ENCODE measurements at places on chromosomes 16 and 17.

DNA sequence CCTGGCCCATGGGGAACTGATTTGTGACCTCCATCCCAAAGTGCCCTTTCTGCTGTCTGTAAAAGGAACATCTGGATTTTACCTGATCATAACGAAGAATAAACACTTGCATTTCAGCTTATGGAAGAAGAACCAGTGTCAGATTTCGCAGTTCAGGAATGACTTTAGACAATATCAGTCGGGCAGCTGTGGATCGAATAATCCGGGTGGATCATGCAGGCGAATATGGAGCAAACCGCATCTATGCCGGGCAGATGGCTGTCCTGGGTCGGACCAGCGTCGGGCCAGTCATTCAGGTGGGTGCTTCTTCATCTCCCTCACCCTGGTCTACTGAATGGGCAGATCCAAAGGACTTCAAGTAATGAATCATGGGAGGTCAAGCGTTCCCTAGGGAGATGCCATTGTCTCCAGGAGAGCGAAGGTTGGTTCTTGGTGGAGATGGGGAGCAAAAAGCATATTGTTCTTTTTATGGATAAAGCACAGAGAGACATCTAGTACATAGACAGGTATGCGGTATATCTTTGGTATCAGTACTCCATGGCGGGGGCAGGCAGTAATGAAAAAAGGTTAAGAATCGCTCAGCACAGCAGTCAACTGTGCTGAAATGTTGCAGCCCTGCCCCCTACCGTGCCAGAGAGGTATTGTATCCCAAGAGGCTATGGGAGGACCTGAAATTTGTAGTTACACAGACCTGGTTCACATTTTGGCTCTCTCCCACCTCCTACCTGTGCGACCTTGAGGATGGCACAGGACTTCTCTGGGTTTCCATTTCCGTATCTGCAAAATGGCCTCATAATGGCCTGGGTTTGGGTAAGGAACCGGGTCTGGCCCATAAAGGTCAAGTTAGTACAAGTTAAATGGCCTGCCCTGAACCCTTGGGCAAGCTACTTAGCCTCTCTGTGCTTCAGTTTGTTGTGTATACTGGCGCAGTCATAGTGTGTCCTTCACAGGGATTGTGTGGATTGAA, 4.7 kb downstream of the COQ7 start:
- peak; percentile 40 for DNase-seq

DNA sequence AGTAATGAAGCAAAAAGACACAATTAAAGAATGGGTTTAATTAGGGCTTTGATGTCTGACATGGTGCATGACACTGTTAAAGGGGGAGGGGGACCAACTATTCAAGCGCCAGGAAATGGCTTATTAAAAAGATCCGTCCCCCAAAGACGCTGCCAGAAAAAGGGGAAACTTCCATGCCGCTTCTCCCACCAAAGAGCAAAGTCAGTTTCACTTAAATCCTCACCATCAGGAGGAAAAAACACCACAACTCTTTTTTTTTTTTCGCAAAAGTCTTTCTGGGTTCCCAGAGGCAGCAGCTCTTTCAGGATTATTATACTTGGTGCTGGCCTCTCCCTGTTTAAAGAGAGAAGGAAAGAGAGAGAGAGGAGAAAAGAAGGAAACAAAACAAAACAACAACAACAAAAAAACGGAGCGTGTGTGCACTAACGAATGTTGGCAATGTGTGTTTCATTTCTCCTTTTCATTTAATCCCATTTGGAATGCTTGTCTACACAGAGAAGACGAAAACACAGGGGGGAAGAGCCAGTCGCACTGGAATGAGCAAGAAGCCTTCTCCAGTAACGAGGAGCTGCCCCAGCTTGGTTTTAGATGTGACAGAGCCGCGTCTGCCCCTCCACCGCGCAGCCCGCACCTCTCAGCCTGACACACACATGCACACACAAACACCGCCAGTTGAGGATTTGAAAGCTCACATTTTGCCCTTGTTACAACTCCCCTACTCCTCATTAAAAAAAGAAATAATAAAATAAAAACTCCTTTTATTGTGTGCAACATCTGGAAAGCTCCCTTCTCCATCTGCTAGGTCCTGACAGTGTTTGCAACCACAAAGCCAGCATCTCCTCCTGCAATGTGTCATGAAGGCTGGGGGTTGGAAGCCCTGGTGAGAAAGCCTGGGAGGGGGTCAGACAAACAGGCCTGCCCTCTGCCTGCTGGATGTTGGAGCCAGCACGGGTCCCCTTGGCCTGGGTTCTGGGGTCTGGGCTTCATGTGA, 32.7 kb upstream of the AXIN2 start:
- no peak for DNase-seq

GRCh38 chr17:22142091-22142490, 449.8 kb downstream of the KCNJ18 start:
- no peak for DNase-seq

GRCh38 chr16:52422307-52422706, 124.6 kb downstream of the TOX3 start:
- DNase-seq: no peak

- no peak for DNase-seq
Measured at GRCh38 chr17:44188576-44189403, 2.0 kb downstream of the TMUB2 start.

- no peak for DNase-seq
Measured at GRCh38 chr17:67385122-67385988, 8.3 kb downstream of the PITPNC1 start.

DNA sequence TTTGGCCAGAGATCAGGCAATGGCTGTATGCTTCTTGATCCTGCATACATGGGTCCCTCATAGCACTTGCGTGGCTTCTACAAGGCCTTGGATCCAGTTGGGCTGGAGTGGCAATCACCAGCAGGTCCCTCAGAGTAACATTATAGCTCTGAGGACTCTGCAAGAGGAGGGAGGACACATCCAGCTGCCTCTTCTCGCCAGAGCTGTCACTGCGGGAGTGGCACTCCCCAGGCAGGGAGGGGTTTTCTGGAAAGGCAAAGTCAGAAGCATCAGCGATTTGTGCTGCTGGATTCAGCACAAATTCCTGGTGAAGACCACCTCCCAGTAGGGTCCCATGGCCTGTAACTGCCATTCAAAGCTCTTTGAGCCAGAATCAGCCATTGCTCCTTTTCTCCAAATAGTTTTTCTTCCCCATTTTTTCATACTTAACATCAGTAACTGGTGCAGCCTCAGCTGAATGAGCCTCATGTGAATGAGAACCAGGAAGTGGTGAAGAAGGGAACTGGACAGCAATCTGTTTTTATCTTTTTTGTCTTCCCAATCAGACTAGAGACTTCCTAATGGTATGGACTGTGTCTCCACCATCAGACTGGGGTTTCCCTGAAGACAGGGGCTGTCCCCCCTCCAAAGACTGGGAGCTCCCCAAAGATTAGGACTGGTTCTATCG, 40.6 kb upstream of the HOXB13 start:
- DNase-seq: no peak

- DNase-seq: no peak
Measured at GRCh38 chr17:15485045-15485444, 17.6 kb upstream of the CDRT4 start.

- DNase-seq: no peak
Measured at GRCh38 chr17:49963626-49964302, 5.2 kb upstream of the DLX4 start.

GRCh38 chr16:71441348-71442050, 355 bp downstream of the TLE7 start:
- DNase-seq: peak; percentile 26
